ENCODE measurements at places on chromosomes 5 and 9.

DNA sequence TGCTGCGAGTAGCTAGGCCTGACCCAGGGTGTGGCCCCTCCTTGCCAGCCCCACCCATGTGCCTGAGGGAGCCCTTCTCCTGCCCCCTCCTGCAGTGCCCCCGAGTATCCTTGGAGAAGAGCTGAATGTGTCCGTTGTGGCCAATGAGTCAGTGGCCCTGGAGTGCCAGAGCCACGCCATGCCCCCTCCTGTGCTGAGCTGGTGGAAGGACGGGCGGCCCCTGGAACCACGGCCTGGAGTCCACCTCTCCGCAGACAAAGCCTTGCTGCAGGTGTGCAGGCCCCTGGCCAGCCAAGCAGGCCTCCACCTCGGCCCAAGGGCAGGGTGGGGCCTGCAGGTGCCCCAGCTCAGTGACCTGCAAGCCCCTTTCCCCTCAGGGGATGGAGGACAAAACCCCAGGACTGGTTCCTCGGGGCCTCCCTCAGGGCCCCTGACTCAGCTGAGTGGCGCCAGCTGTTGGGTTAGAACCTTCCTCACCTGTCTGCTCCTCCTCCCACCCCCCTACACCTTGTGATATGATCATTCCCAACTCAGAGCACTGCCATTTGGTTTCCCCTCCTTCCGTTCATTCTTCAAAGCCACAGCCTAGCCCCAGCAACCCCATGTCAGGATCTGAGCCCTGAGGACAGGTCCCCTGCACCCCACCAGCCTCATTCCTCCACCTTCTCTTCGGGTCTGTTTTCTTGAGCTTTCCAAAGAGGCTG lies 80.0 kb upstream of the ASS1 start:
- DNase-seq, result no peak

GRCh38 chr9:22050924-22051323 lies 41.8 kb upstream of the CDKN2B start:
- DNase-seq, result no peak

DNA sequence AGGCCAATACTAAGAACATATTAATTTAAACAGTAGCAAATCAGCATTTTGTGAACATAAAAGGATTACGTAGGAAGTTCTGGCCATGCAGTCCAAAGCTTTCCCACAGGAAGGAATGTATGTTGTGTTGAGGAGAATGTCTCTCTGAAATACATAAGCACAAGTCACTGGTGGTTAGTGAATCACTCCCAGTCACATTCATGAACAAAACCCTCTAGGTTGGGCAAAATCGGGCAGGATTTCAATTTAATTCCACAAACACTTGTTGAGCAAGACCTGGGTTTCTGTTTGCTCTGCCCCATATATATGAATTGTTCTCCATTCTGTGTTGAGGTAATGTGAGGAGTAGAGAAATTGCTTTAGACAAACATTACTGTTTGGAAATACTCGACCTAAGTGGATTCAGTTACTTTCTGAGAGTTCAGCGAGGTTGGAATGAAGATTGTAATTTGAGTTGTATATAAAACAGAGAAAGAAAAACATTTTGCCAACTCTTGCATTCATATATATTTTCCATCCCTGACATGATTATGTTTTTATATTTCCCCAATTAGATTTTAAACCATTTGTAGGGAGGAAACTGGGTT lies 127.6 kb upstream of the RPS23 start:
- no peak for DNase-seq

DNA sequence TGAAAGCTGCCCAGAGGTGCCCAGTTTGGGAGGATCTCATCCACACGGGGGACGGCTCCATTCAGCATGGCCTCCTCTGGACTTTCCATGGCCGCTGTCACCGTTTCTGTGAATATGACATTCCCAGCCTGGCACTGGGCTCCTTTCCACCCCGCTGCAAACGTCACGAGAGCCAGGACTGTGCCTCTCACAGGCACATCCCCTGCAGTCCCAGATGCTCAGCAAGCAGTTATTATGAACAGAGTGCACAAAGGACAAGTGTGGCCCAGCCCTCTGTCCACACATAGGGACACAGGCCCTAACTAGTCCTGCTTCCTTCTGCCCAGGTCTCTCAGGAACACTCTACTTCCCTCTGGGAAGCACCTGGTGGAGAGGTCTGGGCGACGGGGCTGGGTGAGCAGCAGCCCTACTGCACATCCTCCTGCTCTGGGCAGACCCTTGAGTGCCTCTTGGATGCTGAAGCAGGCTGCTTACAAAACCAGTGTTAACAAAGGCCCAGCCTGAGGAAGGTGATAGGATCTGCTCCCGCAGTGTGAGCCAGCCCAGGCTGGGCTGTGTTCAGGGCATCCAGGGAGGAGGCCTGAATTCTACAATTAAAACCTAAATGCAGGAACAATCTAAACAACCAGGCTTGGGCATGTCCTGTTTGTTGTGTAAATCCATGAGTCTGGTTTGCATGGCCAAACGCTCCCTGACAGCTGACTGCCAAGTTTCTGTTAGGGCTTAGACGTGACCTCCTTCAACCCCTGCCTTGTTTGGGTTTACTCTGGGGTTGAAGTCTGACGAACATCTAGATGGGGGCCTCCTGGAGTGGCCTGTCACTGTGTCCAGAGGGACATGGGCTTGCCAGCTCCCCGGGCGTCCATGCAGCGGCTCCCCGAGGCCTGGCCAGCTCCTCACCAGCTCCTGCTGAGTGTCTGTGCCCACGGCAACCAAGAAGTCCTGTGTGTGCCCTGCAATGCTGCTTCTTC lies 269.8 kb downstream of the GADD45G start:
- DNase-seq, result no peak

DNA sequence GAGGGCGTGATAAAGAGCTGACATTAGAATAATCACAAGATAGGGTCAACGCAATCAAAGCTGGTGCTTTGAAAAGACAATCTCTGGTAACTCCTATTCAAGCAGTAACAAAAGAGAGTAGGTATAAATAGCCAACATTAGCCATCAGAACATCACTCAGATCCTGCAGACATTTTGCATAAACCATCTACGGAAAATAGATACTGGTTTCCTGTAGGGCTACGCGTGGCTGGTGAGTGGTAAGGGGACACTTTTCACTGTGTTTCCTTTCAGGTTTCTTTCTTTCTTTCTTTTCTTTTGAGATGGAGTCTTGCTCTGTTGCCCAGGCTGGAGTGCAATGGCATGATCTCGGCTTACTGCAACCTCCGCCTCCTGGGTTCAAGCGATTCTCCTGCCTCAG lies 22.3 kb downstream of the TTF1 start:
- no peak for DNase-seq

DNA sequence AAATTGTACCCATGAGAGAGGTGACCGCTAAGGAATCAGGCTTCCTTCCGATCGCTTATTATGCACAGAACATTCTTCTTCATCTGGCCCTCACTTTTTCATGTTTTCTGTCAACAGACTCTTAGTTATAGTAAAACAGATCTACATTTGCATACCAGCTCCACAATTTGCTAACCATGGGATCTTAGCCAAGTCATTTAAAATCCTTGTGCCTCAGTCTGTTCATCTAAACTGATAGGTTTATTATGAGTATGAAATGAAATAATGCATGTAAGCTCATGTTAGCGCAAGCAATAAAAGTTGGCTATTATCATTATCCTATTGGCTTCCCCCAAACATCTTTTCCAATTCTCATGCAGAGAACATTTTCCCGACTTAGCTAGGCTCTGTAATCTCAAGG lies 42.3 kb downstream of the FGF1 start:
- DNase-seq, result no peak

DNA sequence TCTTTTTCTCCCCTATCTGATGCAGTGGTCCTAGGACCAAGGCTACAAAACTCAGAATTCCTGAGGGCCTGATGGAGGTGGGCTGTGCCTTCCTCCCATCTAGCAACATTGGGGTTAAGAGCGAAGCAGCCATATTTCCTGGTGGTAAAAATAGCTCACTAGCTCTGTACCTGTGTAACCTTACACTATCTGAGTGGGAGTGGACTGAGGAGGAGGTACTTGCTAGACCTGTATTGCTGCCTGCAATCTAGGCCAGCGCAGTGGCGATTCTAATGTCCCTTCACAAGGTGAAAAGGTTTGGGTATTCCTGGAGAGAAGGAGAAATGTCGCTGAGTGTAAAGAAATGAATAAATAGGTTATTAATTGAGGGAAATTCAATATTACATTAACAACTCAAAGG lies 80.2 kb upstream of the LIFR start:
- no peak for DNase-seq

- no peak for DNase-seq
Measured at GRCh38 chr5:56861893-56862485, 46.6 kb downstream of the MAP3K1 start.

DNA sequence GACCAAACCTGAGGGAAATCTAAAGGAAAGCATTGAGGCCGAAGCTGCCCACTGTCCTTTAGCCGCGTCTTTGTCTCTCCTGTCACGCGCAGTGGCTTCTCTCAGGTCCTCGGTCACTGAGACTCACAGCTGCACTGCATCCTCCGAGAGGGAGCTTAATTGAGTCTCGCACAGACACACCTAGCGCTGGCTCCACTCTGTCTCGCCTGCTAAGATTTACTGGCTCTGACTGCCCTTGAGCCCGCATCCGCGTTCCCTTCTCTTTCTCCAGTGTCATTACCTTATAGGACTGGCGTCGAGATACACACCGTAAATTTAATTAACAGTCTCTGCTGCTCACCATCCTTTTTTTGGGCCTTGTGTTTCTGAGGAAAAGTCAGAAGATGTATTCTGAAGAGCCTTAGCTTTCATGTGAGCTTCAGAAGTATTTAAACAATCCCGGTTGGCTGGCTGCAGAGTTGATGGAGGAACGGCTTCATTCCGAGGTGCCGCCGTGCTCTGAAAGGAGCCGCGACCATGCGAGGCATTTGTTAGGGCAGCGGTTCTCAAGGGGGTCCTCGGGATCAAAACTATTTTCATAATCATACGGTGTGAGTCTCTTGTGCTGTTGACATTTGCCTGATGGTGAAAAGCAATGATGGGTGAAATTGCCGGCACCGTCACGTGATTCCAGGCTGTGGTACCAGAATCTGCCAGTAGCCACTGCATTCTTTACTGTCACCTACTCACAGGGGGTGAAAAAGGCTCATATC lies 58.3 kb downstream of the GPR107 start:
- DNase-seq, result no peak

GRCh38 chr9:135224921-135225541 lies 137.6 kb downstream of the OLFM1 start:
- DNase-seq, result no peak

DNA sequence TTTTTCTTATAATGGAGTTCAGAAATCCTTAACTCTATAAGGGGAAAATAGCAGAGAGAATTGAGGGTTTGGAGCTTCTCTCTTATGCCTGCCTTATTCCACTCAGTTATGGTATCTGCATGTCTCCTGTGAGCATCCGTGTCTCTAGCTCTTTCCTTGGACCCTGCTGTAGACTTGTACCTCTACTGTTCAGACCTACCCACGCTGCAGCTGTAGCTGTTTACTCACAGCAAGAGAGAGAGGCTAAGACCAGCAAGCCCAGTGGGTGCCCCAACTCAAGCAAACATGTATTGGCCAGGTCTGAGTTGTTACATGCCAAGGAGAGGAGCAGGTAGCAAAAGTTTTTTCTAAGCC lies 7.1 kb upstream of the PCSK1 start:
- DNase-seq, result no peak

DNA sequence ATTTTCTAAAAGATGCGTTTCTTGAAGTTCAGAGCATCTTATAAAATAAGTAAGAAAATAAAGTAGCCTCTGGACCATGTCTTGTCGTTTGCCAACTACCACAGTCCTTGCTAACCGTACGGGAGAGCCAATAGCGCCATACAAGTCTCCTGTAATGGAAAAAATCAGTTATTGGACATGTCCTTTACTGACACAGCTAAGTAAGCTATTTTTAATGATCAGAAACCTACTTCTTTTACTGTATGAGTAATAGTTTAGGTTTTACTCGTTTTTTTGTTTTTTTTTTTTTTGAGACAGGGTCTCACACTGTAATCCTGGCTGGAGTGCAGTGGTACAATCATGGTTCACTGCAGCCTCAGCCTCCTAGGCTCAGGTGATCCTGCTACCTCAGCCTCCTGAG lies 37.7 kb upstream of the RAPGEF6 start:
- DNase-seq, result no peak

DNA sequence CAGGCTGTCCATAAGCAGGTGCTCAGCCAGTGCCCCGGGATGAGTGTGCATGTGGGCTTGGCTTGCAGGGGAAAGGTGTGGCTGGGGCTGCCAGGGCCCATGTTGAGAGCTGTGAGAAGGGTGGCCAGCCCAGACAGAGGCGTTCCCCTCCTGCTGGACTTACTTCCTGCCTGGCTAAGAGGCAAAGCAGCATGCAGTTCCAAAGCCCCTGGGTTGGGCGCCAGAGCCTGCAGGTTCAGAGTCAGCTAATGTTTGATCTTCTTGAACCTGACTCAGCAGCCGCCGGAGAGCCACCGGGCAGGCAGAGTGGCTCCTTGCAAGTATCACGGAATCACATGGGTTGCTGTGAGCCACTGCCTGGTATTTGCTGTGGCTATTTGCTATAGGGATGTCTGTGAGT lies 168.4 kb upstream of the MAP1B start:
- no peak for DNase-seq

GRCh38 chr5:145244251-145244650 lies 590.9 kb downstream of the PRELID2 start:
- DNase-seq, result no peak

DNA sequence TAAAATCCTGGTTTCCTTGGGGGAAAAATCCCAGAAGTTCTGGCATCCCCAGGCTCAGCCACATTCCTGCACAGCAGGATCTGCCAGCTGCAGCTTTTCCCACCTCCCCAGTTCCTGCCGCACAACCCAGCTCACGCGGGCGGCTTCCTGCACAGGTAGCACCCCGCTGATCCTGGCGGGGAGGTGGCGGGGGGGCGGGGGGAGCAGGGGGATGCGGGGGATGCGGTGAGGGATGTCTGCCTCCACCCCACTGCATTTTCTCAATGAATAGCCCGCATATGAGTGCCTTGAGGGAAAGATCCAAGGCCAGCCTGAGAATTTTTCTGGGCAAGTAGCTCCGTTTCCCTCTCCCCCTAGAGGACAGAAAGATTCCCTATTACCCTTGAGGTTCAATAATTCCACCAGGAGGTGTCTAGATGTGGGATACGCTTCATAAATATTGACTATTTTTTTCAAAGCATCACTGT lies 21.1 kb downstream of the GFPT2 start:
- no peak for DNase-seq

- no peak for DNase-seq
Measured at GRCh38 chr5:143055596-143056338, 285.6 kb downstream of the ARHGAP26 start.

- no peak for DNase-seq
Measured at GRCh38 chr5:9473624-9474023, 72.3 kb downstream of the SEMA5A start.

- no peak for DNase-seq
Measured at GRCh38 chr5:156715287-156715686, 134.8 kb upstream of the PPP1R2B start.

DNA sequence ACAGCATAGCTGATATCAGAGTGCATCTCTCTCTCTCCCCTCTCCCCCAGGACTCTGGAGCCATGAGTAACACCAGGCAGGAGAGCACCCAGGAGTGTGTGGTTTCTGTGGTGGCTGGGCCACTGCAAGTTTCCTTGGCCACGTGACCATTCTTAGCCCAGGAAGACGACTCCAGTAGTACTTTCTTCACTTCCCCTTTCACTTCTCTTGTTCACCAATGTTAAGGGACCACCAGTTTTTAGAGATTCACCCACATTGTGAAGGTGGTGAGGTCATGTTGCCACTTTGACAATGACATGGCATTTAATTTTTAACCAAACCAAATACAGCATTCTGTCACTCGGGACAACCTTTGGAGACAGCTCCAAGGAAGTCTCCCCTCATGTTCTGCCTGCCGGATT lies 17.9 kb upstream of the DAPK1 start:
- no peak for DNase-seq

- DNase-seq, result no peak
Measured at GRCh38 chr5:131023498-131023865, 141.6 kb downstream of the HINT1 start.
